ENCODE measurements at places on chromosomes 2 and 18.
A peak's percentile ranks its signal among the peaks of the same experiment; 100 is the strongest.

- peak; percentile 69 for DNase-seq
Measured at GRCh38 chr2:68118816-68119215, 38.9 kb upstream of the PNO1 start.

DNA sequence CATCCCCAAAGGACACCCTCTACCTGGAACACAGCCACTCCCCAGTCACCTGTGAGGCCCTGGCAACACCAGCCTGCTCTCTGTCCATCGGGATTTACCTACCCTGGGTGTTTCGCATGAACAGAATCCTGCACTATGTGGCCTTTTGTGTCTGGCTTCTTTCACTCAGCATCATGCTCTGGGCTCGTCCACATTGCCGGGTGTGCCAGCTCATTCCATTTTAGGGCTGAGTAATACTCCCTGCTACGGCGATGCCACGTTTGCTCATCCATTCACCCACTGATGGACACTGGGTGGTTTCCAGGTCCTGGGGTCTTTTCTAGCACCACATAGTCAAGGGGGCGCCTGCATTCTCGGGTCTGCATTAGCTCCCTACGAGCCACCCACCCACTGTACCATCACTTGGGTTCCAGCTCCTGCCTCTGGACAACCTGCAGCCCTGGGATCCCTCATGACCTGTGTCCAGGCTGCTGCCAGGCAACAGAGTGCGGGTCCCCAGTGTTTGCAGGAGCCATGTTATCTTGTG lies 22.0 kb downstream of the KCNF1 start:
- no peak for DNase-seq

- DNase-seq: no peak
Measured at GRCh38 chr2:157971702-157972101, 95.6 kb upstream of the ACVR1 start.

DNA sequence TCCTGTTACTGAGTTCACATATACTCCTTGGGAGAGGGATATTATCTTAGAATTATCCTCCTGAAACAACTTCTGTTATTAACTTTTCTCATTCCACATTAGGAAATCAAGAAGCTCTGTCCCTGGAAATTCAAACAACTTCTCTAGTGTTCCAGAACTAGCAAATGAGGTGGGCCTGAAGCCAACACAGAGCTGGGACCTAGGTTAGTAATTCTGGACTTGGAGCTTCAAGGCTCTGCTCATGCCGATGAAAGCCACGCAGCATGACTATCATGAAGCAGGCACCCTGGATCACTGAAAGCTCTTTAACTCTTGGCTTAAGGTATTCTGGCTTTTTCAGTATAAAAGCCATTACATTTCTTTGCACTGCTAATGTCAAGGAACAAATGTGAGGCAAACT lies 242.7 kb downstream of the TGIF1 start:
- DNase-seq: no peak

- DNase-seq: no peak
Measured at GRCh38 chr2:153479573-153479972, 1.0 kb upstream of the RPRM start.

- no peak for DNase-seq
Measured at GRCh38 chr2:12341920-12342319, 374.8 kb upstream of the TRIB2 start.

DNA sequence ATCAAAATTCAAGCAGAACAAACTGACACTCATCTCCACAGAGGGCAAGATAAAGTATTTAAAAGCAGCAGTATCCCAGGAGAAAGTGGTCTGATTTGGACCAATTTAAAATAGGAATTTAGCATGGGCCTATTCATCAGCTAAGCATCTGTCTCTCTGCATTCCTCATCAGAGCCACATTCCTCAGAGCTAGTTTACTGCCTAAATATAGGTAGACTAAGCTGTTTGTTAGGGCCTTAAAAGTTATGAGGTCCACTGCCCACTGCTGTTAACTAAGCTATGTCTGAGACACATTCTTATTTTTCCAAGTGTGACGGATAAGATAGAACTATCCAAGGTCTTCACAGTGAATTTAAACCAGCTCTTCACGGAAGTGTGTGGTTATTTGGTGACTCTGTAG lies 17.6 kb downstream of the NEB start:
- DNase-seq: no peak

- DNase-seq: no peak
Measured at GRCh38 chr2:67824186-67824585, 238.6 kb downstream of the C1D start.

DNA sequence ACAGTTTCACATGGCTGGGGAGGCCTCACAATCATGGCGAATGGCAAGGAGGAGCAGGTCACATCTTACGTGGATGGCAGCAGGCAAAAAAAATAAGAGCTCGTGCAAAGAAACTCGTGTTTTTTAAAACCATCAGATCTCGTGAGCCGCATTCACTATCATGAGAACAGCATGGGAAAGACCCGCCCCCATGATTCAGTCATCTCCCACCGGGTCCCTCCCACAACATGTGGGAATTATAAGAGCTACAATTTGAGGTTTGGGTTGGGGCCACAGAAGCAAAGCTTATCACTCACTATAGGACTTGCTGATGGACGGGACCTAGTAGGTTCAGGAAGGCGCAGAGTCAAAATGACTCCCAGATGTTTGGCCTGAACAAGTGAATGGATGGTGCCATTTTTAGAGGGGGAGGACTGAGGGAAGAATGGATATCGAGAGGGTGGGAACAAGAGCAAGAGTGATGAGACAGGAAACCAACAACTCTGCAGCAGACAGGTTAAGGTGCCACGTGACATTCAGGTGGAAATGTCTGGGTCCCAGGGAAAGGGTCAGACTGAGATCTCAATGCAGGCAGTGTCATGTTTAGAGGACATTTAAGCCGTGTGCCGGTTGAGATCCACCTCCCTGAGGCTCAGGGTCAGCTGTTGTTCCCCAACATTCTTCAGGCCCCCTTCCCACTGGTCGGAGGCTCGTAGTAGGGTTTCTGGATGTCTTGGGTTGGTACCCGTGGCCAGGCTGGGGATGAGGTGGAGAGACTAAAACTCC lies 85.7 kb downstream of the MYCN start:
- no peak for DNase-seq

DNA sequence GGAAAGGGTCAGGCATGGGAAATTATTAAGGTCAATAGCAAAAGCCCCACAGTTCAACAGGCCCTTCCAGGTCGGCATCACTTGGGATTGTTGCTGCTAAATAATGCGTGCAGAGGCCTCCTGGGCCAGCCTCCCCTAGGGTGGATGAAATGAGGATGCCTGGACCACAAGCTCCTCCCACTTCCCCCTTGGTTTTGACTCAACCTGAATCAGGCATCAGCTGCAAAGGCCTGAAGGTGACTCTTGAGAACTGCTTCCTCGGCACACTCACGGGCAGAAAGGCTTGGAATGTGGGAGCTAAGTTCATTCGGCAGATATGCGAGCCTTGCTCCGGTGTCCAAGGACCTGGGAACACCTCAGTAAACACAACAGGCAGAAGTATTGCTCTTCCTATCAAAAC lies 69.3 kb downstream of the MBP start:
- peak; percentile 85 for DNase-seq

DNA sequence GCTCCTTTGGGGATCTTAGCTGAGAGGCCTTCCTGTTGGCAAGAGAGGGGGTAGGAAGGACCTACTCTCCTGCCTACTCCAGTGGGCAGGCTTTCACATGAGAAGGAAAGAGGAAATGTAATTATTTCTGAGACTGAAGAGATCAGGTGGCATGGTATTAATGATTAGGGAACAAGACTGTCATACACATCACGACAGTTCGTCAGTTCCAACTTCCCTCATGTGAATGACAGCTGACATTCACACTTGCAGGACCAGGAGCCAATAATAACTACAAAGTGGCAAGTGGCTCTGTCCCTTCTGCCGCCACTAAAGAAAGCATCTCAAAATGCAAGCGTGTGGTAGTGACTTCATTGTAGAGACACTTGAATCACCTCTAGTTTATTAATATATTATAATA lies 90.0 kb downstream of the ZCCHC2 start:
- DNase-seq: no peak

GRCh38 chr2:240277073-240277806 lies 136.8 kb upstream of the OTOS start:
- no peak for DNase-seq

GRCh38 chr2:70133127-70133452 lies 45.8 kb downstream of the PCBP1 start:
- no peak for DNase-seq

GRCh38 chr2:226767056-226767813 lies 32.4 kb downstream of the IRS1 start:
- DNase-seq: peak; percentile 36

- peak; percentile 63 for DNase-seq
Measured at GRCh38 chr2:54271189-54271588, 15.2 kb upstream of the TSPYL6 start.

GRCh38 chr2:48175254-48175653 lies 269.0 kb upstream of the FBXO11 start:
- no peak for DNase-seq

DNA sequence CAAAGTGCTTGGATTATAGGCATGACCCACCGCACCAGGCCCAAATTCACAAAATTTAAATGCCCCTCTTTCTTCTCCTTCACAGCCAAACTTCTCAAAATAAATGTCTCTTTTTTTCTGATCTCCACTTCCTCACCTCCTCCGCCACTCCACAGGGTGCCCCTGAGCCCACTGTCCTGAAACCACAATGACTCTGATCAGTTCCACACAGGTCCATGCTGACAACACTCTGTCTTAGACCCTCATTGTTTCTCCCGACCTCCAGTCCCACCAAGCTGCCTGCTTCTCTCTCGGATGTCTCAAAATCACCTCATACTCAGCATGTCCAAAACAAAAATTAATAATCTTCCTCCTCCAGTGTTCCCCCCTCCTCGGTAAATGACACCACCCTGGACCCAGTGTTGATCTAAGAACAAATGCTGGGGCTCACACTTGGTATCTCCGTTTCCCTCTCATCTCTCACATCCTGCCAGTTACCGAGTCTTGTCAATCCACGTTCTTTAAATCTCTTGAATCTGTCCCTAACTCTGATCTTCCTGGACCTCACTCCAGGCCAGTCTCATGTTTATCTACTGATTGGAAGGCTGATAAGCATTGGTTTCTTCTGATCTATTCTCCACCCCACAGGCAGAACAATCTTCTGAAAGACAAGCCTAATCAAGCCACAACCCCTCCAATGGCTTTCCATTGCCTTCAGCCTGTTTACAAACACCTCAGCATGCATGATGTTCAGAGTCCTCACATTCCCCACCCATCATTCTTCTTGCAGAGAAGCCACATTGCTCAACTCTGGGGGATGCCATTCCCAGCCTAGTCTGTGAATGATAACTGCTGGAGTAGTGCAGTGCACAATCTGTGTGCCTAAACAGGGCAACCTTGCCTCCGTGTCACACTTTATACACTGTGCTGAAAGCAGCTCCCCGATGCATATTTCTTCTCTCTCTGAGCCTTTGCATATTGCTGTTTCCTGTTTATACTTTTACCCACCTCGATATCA lies 12.4 kb upstream of the ANKRD44 start:
- DNase-seq: no peak

DNA sequence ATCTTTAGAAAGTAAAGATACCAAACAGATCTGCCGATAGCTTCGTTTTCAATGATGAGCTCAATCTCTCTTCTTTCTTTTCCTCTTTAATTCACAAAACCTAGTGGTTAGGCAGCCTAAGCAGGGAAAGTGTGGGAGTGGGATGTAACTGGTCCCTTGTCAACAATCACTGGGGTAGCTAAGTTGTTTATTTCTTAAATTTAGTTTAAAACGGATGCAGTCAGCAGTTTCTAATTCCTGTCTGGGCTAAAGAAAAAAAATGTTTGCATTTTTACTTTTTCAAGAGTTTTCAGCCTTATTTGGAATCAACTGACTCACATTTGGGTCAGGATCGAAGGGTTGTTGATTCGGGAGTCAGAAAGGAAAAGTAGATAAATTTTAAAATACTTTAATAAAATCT lies 137.7 kb upstream of the TACR1 start:
- DNase-seq: no peak

DNA sequence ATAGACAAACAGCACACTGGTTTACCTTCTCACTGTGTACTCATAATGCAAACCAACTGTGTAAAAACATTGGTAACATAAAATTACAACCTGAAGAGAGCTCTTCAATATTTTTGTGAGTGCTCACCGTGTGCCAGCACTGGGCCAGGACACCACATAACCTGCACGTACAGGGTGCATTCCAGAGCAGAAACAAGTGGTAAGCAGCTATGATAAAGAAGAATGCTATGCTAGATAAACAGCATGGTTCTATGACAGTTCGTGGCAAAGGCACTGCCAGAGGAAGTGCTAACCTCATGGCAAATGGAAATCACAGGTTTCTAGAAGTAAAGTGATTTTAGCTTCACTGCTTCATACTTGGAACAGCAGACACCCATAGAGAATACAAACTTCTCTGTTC lies 343.5 kb downstream of the MTX2 start:
- no peak for DNase-seq

GRCh38 chr2:120719491-120719890 lies 16.2 kb upstream of the GLI2 start:
- DNase-seq: no peak

DNA sequence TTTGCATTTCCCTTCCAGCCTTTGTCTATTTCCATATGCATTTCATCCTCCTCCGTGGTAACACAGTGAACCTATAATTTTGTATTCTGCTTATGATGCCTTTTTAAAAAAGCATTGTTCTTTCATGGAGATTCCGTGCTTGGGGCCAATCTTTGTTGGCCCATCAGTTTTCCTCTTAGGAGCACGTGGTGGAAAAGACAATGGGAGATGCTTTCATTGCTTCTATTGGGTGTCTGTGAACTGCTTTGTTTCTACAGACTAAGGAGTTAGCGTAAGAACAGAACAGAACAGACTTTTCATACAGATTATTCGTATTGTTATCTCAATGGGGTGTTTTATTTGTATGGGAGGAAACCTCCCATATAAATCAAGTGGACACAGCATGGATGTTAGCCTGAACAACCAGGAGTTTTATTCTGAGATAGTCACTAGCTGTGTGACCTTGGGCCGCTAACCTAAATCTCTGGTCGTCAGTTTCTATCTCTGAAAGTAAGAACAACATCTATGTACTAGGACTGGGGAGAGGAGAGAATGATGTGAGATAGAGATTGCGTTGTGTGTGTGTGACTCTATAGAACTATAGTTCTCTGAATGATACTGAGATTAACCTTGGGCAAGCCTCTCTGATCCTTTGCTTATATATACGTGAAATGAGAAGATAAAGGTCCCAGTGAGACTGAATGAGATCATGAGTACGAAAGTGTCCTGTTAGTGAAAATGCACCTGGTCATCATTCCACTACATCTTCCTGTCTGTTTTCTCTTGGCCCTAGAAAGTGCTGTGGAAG lies 22.9 kb upstream of the YWHAQ start:
- DNase-seq: no peak
